ENCODE measurements at places on chromosomes 5 and 9.

- DNase-seq, result no peak
These were observed 123.9 kb downstream of the UNC13B start for GRCh38 chr9:35285731-35286130.

GRCh38 chr9:34502471-34502870, 20.3 kb downstream of the ENHO start:
- no peak for DNase-seq

DNA sequence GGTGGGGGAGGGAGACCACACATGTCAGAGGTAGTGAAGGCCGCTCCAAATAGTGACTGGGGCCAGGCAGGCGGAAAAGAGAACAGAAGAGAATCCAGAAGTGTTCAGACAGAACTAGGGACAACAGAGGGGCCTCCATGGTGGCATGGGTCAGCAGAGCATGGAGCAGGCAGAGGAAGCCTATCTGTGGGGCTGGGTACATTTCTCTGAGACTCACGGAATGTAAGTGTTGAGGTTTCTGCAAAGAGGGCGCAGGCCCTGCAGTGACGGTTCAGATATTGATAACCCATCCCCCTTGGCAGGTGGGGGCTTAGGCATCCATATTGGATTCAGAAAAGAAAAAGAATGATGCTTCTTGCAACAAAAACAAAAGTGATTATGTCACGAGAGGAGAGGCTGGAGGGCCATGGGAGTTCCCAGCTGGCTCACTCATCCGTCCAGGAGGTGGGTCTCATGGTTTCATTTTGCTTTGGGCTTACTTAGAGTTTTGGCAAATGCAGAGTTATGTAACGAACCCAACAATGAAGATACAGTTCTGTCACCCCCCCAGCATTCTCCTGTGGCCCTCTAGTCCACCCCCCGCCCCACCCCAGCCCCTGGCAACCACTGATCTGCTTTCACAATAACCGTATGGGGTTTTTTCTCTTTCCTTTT, 5.4 kb upstream of the RMND5B start:
- DNase-seq, result no peak

DNA sequence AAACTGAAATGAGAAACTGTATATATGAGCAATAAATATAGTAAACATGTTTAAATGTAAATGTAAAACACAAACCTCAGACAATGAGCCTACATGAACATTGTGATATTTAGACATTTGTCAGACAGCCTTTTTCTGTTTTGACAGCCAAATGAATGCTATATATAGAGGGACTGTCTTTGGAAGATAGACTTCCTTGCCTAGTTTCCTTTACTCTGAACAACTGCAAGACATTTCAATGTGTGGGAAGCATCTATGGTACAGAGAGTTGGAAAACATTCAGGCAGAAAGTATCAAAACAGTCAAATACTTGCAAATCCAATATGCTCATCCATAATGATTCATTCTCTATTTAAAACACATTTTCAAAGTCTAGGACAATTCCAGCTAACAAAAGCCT, 31.7 kb upstream of the TUSC1 start:
- no peak for DNase-seq

- DNase-seq, result no peak
These were observed 43.7 kb downstream of the PHF2 start for GRCh38 chr9:93620041-93620506.

- DNase-seq, result peak; percentile 62
These were observed 8.7 kb downstream of the TAS2R1 start for GRCh38 chr5:9621379-9621903.
